Bone marrow (tissue), 2 donors: ENCODE measurements at places on chromosomes 4 and X.

DNA sequence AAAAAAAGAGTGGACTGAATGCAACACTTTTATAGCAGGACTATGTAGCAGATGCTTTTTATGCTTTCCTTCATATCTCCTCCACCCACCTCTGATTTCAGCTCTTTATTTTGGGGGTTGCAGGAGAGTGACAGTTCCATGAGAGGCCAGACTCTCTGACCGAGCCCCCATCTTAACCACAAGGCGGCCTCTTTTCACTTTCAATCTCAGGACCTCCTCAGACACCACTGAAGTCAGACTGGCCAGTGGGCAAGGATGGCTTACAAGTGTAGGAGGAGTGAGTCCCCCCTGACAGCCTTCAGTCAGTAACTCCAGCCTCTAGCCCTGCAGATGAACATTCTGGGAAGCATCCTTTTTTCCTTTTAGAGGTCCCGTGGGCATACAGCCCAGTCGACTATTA is 140.8 kb downstream of the FRAS1 start:
- DNase-seq: no peak

DNA sequence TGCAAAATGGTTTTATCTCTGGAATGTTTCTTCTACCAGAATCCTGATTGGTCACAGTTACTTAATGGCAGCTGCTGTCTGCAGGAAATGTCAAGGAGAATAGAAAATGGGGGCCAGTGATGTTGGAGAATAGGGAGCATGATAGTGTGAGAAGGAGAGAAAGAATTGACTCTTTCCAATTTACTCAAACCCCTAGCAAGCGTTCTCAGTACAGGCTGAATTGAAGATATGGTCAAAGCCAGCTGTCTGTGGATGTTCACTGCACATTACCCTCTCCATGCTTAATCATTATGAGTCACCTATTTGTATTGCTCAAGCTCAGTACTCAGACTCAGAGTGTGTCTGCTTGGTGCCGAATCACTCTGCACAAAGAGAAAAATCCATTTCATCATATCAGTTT is 57.8 kb upstream of the FAM47B start:
- DNase-seq: no peak

- DNase-seq: no peak
These were observed 5.9 kb downstream of the BCOR start for GRCh38 chrX:40091691-40092421.

DNA sequence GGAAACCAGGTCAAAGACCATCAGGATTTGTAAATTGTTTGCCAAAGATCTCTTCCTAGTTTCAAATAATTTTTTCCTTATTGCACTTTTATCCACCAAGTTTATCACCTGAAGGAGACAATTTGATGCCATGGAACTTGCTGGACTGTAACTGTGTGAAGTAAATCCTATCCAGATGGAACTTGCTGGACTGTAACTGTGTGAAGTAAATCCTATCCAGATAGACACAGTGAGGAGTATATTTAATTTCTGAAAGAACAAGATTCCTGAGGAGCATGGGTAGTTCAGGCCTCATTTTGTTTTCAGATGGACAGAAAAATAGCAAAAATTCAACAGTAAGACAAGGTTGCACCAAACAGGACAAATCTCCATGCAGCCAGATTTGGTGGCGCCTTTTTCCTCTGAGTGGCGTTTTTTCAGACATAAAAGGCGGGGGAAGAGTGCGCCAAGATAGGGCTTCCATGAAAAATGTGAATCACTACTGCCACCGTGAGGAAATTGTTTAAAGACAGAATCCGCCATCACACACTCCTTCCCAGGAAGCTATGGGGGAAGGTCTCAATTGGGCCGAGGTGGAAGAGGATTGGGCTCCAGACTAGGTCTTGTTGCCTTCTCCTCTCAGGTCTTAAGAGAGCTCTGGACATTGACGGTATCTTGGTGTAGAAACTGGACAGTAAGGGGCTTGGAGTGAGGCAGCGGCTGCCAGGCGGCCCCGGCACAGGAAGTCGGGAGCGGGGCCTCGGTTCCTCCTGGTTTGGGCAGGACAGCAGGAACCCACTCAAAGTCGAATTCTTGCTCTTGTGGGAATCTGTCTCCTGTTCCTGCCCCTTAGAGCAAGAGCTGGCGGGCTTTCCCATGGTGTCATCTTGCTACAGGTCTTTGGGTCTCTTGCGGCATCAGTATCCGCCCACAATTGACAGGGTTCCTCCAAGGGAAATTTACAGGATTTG is 234.7 kb downstream of the OR13H1 start:
- no peak for DNase-seq

- DNase-seq: no peak
These were observed 31.4 kb downstream of the VCX2 start for GRCh38 chrX:8139716-8140115.

- DNase-seq: no peak
These were observed 240.0 kb downstream of the BCOR start for GRCh38 chrX:39857780-39858179.
